Substantia nigra (tissue), 51 donors: ENCODE measurements at places on chromosomes 3 and 15.

- no peak for DNase-seq
Observed at GRCh38 chr3:128787256-128788253, 61.6 kb downstream of the RAB7A start.

DNA sequence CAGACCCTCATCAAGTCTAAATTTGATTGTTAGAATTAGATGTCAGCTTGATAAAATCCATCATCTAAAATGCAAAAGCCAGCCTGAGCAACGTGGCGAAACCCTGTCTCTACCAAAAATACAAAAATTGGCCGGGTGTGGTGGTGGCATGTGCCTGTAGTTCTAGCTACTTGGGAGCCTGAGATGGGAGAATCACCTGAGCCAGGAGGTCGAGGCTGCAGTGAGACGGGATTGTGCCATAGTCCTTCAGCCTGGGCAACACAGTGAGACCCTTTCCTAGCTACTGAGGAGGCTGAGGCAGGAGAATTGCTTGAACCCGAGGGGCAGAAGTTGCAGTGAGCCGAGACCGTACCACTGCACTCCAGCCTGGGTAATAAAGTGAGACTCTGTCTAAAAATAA is 69.5 kb downstream of the MYO1E start:
- DNase-seq, result no peak

GRCh38 chr3:170499562-170500156 is 81.0 kb downstream of the CLDN11 start:
- no peak for DNase-seq

GRCh38 chr3:155112661-155113389 is 32.7 kb downstream of the MME start:
- no peak for DNase-seq

GRCh38 chr15:77688693-77689092 is 56.0 kb upstream of the LINGO1 start:
- DNase-seq, result no peak

DNA sequence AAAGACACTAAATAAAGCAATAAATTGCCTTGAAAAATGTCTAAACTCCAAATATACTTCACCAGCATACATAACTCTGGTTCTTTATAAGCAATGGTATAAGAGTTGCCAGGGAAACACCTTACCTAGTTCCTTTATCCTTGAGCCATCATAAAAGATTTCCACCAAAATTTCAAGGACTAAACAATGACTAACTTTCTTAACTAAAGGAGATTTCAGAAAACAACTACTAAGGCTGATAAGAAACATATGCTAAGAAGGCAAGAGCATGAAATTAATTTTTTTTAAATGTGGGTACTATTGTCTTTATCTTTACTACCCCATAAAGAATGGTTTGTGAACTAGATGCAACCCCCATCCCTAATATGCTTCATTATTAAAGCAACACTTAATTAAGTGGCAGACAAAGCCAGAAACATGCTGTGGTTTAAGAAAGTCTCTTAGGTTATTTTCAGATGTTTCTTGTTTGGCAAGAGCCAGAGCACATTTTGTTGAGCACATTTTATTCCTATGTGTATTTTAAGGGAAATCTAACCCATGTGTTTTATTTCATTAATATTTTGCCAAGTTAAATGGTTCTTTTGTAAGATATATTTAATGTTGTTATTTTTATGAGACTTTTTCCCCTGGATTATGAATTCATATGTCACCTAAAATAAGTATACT is 17.4 kb upstream of the VEPH1 start:
- DNase-seq, result no peak

DNA sequence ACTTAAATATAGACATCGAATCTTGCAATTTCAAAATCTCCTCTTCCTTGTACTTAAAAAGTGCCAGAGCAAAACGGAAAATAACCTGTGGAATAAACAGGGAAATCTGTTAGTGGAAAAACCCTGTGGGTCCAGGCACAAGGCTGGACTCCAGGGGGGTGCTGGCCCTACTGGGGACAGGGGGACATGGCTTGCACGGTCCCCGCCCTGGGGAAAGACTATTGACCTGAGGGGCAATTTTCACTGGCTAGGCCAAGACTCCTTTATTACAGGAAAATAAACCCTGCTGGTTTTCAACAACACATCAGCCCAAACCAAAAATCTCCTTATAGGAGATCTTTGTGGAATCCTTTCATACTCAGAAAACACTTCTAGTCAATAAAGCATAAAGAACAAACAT is 75.9 kb downstream of the TBC1D2B start:
- no peak for DNase-seq

DNA sequence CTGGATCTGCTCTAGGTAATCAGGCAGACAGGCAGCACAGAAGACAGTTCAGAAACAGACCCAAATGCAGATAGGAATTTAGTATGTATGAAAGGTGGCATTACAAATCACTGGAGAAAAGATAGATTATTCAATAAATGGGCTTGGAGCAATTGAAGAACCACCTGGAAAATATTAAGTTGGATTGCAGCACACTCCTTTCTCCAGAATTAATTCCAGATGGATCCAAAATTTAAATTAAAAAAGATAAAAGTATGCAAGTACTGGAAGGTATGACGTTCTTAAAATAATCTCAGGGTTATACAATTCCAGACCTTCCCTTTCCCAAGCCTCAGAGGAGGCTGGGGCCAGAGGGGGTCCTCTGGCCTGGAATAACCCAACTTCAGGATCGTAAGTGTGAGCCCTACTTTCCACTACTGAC is 32.5 kb downstream of the HRH1 start:
- no peak for DNase-seq
